ENCODE measurements at places on chromosomes 11 and 22.

GRCh38 chr22:22920104-22920654 lies 32.6 kb downstream of the IGLL5 start:
- no peak for DNase-seq

- DNase-seq, result no peak
Observed at GRCh38 chr11:105328061-105328460, 188.5 kb upstream of the CARD18 start.

- DNase-seq, result no peak
Observed at GRCh38 chr11:73267122-73267846, 4.9 kb upstream of the P2RY6 start.

- DNase-seq, result no peak
Observed at GRCh38 chr22:47001288-47001687, 238.8 kb downstream of the TBC1D22A start.

- no peak for DNase-seq
Observed at GRCh38 chr11:12099132-12099873, 11.1 kb upstream of the MICAL2 start.

DNA sequence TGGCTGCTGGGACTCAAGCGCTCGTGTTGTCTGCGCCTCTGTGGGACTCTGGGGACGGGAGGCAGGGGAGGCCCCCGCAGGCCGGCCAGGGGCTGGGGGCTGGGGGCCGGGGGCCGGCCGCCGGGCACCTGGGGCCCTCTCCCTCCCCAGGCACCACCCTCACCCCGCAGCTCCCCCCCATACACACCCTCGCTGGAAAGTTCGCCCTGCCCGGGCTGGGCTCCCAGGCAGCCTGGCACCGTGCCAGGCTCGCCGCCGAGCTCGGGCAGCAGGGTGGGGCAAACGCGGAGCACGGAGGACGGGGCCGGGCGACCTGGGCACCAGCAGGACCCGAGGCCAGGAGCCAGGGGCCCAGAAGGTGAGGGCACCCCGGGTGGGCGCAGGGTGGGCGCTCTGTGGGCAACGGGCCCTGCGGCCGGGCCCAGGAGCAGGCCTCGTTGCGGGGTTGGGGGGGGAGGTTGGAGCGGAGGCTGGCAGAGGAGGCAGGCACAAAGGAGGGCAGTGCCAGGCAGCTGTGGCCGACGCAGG lies 76.7 kb upstream of the WNT7B start:
- peak; percentile 66 for DNase-seq
